ENCODE measurements at places on chromosomes 1 and 21. TPM values are rescaled to one million over a fixed set of nuclear protein-coding genes. Genes with fewer than 3 reads are reported as not detected.

DNA sequence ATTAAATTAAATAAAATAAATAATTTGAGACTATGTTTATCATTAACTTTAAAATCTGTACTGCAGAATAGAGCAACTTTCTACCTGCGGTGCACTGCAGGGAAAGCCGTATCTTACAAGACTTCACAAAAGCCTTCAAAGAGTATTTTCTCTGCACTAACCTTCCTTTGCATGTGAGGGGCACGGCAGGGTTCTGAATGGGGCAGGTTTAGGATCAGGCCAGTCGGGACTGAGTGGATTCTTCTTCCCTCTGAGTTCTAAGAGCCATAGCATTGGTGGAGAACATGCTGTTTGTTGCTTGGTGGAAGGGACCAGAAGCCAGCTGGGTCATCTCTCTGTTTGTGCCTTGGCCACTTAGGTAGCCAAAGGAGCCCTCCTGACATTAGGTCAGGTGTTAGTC lies 55.2 kb upstream of the LGALS8 start:
- DNase-seq, result no peak

DNA sequence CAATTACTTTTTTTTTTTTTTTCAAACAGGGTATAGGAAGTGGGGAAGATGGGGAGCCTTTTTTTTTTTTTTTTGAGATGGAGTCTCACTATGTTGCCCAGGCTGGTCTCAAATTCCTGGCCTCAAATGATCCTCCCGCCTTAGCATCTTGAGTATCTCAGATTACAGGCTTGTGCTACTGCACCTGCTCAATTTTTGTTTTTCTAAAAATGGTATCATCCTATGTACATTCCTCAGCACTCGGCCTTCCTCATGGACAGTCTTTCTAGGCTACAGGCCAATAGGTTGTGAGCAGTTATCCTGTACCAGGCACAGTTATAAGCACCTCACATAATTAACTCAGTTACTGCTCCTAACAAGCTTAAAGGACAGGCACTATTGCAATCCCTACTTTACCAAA lies 132.1 kb upstream of the EDN2 start:
- no peak for DNase-seq

DTL gene
- 0.30 TPM for total RNA-seq

DNA sequence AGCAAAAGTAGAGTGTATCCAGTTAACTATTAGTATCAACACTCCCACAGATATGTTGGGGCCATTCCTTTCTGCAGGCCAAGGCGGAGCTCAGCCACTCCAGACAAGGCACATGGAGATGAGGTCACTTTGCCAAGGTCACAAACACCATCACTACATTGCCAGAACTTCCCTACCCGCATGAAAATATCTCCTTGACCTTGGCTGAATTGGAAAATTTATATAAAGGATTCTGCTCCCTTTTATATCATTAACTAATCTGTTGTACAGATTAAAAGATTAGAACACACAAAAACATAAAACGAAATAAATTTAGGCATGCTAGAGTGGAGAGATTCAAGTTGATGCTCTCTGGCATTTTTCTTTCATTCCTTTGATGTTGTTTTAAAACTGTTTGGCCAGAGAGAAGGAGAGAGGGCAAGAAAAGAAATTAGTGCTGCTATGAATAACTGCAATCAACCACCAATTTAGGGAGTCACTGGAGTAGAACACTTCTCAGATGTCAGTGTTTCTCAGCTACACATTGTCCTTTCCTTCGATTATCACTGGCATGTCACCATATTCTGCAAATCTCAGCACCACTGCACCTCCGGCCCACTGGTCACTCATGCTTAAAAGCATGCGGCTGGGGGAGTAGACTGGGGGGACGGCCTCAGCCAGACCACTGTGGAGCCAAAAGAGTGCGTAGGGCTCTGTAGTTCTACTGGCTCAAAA lies 78.7 kb upstream of the ATP1B1 start:
- no peak for DNase-seq

DNA sequence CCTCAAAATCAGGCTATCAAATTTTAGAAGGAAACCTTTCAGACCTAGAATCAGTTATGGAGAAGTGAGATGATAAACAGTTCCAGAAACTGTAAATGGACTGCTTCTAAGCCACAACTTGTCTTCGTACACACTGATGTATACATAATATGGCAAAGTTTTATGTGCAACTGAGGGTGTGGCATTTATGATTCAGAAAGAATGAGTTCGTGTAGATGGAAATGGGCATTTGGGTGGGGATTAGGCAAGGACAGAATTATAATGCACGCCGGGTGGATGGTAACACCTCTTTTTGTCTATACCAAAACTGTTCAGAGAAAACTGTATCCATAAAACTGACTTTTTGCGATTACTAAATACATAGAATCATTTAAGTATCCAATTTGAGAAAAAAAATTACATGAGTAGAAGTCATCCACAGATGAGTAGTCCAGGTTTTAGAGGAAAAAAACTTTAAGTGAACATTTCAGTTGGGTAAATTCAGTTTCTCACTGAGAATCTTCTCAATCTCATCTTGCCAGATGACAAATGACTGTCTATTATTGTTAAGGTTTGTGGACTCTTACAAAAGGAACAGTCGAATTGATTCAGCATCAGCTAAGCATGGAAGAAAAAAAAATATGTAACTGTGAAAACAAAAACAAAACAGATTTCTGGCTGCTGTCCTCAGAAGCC lies 22.5 kb downstream of the ERRFI1 start:
- no peak for DNase-seq

GRCh38 chr1:37795340-37796125 lies 1.9 kb downstream of the MANEAL start:
- peak; percentile 53 for DNase-seq

COL8A2 gene
- total RNA-seq, result 1.2 TPM

GRCh38 chr1:244779410-244779809 lies 56.0 kb upstream of the COX20 start:
- no peak for DNase-seq

- no peak for DNase-seq
Measured at GRCh38 chr1:168386949-168387586, 106.4 kb downstream of the TBX19 start.

DNA sequence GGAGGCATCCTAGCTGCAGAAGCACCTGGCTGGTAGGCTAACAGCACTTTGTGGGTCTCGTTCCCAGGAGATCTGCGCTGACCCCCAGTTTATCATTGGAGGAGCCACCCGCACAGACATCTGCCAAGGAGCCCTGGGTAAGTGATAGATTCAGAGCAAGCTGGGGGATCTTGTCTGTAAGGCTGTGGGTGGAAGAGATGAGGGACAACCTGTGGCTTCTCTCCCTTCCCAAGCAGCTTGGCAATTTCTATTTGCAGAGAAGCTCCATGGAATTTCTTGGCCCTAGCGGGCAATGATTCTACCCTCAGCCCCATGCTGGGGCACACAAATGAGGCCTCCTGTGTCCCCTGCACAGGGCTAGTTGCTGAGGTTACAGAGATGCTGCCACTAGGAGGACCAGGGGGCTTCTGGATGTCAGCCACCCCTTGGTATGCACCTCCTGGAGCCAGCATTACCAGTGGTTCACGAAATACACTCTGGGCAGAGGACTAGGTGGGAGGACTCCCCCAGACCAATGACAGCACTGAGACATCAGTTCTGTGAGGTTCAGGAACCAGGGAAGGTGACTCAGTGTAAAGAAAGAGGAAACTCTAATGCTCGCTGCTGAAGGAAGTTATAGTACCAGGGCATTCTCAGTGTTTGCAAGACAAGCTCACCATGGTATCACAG lies 5.5 kb downstream of the CAPN2 start:
- DNase-seq, result no peak

DNA sequence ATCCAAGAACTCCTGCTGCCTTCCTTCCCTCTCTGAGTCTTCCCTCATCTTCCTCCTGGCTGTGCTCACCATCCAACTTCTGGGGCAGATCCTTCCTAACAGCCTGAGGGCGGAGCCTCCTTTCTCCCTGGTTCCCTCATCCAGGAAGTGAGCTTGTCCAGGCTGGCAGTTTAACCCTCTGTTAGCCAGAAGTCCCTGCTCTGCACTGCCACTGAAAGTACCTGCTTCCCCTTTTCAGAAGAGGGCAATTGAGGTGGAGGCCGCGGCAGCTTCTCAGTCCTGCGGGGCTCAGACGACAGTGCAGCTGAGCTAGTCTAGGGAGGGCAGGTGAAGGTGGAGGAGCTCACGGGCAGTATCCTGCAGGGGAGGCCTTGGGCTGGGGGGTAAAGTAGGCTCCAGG lies 149.1 kb downstream of the FCRL5 start:
- DNase-seq, result no peak

GJA8 gene
- total RNA-seq, result not detected

GRCh38 chr1:64403331-64403730 lies 66.6 kb upstream of the CACHD1 start:
- no peak for DNase-seq

DNA sequence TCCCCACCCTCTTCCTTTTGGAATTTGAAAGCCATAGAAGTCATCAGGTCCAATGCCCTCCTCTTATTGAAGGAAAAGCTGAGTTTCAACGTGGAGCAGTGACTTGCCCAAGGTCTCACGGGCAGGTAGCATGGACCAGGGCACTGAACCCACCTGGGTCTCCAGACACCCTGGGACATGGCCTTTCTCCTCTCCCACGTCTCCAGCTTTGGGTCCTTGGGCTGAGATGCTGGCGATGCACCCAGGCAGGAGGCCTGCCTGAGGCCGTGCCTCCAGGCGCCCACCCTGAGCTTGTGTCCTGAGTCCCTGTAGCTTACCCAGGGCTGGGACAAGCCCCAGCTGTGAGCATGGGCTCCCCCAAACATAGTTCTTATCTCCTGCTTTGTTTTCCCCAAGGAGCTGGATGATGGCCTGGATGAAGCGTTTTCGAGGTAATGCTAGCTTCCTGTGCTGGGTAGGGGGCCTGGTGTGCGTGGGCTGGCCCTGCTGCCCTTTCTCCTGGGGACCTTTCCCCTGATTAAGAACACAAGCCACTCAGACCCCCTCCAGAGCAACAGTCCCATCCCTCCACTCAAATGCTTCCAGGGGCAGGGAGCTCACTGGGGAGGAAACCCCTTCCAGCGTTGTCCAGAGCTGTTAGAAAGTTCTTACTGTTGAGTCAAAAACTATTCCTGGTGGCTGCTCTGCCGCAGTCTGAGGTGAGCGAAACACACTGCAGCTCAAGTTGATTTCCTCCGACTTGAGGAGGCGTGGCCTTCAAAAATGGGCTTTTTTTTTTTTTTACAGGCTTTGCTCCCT lies 21.6 kb downstream of the LDLRAP1 start:
- no peak for DNase-seq

LMX1A gene
- total RNA-seq, result 0.11 TPM

- DNase-seq, result peak; percentile 14
Measured at GRCh38 chr1:228307218-228308023, 99.2 kb downstream of the TRIM11 start.

DNA sequence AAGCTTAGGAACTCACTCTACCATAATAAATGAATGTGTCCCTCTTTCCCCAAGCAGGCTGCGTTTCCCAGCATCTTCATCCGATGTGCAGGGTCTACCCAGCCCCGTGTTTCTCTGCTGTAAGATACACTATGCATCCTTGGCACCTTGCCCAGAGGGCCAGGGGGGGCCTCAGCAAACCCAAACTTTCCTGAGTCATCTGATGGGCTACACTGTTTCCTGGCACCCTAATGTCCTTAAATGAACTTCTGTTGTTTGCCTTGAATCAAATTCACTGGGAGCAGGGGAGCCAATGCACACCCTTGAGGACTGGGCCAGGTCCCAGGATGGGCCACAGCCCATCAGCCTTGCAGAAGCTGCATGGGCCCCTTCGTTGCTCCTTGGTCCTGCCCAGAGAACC lies 145.5 kb downstream of the IGSF21 start:
- DNase-seq, result no peak

DNA sequence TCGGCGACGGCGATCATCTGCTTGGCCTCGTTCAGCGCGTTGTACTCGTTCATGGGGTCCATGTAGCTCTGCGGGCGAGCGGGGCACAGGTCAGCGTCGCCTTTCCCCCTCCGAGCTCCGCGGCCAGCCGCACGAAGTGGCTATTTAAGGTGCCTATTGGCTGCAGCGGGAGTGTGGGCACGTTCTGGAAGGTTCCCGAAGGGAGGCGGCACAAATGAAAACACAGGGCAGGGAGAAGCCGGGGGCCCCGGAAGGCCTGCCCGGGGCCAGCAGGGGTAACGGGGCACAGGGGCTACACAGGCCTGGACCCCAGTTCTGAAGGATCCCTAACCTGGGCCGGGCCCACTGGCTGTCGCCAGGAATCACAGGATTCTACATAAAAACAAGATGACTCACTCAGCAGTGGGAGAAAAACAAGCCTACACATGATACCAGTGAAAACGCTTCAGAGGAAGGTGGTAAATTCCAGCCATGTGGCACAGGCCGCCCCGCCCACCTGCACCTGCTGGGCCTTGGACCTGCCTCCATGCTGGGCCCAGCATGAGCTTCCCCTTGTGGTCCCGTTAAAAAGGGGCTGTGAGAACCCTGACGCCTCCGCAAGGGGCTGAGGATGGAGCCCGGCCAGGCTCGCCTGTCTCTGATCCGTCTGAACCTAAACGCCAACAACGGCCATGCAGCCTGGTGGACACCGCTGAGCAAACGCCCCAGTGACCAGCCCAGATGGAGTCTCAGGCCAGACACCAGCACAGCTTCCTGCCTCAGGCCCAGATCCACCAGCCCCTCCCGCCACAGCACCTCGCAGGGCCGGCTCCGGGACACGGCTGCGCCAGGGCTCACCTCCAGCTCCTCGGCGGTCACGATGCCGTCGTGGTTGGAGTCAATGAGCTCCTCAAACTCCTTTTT lies 3.9 kb upstream of the TNFRSF4 start:
- no peak for DNase-seq

- no peak for DNase-seq
Measured at GRCh38 chr1:90709535-90709934, 7.6 kb downstream of the BARHL2 start.

GRCh38 chr1:208171616-208172422 lies 72.4 kb downstream of the PLXNA2 start:
- DNase-seq, result no peak

DNA sequence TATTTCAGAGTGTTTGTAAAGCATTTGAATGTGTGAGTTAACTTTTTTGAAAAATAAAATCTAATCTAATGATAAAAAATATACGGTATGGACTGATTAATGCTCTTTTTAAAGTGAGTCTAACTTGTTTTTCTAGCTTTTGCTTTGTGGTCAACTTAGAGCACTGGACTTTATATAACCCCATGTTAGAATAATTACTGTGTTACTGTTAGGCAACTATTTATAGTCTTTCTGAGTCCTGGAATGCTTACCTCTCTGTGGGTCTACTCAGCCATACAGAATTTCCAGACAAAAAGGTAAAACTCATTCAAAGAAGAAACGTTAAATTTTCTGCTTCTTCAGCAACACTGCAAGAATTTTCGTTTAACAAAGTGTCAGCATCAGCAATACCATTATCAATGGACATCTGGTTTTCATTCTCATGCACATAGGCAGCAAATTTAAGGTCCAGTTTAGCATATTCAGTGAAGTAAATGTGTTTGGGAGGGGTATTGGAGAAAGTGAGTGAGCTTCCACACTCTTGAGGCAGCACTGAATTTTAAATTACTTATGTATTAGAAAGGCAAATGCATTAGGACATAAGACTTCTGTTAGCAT lies 664.7 kb upstream of the NEGR1 start:
- no peak for DNase-seq

PLCH2 gene
- total RNA-seq, result 0.16 TPM

DNA sequence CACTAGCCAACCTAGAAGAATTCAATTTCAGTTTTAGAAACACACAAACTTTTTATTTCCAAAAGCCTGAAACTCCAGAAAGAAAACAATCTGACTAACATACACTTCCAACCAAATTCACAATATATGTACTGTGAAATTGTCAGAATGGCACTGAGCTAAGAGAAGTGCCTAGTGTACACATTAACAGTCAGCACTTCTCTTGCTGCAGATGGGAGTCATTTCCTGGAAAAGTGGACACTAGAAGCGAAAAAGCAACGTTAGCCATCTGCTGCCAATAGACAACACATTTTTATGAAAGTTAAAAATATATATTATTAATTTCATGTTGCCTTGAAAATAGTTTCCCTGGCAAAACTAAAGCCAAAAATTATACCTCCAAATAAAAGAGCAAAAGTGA lies 66.1 kb downstream of the EPS15 start:
- no peak for DNase-seq

HORMAD1 gene
- total RNA-seq, result not detected
